ENCODE measurements at places on chromosomes 7 and 10. TPM values are rescaled to one million over a fixed set of nuclear protein-coding genes. Genes with fewer than 3 reads are reported as not detected.

DNA sequence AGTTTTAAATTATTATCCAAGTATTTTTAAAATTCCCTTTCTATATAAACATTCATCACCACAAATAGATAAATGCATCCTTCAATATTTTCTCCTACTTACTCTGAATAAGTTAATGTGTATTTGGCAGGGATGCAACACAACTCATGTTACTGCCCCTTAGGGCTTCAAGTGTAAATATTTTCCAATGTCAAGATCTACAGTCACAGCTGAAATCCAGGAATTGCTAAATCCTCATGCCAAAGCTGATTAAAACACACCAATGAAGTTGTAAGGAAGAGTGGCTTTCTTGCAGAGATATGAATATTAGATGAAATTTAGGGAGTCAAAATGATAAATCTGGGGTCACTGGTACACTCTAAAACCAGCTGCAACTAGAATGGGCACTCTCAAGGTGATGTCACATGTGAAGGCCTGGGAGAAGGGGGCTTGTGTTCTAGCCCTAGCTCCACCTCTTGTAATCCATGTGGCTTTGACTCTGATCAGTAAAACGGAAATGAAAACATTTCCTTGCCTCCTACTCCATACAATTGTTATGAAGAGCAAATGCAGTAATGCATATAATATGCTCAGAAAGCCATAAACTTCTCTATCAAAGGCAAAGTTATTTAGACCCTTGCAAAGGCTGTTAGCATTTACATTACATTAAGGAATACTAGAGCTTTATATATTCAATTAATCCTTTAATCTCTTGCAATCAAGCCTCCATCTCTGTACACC lies 228.1 kb upstream of the NFE2L3 start:
- DNase-seq = no peak

The HOXA4 gene
- not detected for total RNA-seq

GRCh38 chr7:150369748-150370501 lies 1.3 kb downstream of the REPIN1 start:
- DNase-seq = no peak

DNA sequence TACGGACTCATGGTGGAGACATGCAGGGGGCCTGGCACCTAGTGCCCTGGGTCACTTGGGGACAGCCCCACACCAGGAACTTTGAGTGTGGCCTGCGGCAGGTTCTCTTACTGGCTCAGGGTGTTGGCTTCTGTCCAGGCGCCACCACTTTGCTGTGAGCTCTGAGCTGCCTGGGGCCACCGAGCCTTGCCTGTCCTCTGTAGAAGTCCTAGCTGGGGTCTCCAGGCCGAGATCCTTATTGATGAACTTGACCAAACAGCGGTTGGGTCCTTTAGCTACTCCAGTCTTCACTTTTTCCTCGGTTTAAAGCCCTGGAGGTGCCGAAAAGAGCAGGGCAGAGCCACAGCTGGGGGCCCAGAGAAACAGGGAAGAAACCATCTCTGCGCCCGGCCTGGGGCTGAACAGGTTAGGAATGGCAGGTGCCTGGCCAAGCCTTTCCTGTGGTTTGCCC lies 41.3 kb downstream of the ZNF467 start:
- DNase-seq = no peak

GRCh38 chr7:37659971-37660565 lies 23.5 kb upstream of the GPR141 start:
- no peak for DNase-seq

The IFIT1B gene
- not detected for total RNA-seq

- DNase-seq = no peak
These were observed 88.5 kb downstream of the ST7 start for GRCh38 chr7:117041822-117042221.

DNA sequence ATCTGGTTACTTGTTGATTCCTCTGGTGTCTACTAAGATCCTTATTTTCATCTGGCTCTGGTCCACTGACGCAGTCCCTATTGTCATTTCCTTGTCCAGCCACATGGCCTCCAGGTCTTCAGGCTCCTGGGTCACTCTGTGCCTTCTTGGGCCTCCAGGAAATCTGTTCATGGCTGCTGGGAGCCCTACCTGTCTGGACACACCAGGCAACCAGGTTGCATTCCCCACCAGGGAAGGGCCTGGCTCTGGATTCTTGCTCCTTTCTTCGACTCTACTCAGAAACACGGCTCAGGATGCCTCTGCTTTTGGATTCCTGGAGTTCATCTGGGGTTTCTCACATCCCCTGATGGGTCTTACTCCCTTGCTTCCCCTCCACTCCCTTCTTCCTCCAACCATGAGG lies 8.0 kb upstream of the PPIF start:
- no peak for DNase-seq

DNA sequence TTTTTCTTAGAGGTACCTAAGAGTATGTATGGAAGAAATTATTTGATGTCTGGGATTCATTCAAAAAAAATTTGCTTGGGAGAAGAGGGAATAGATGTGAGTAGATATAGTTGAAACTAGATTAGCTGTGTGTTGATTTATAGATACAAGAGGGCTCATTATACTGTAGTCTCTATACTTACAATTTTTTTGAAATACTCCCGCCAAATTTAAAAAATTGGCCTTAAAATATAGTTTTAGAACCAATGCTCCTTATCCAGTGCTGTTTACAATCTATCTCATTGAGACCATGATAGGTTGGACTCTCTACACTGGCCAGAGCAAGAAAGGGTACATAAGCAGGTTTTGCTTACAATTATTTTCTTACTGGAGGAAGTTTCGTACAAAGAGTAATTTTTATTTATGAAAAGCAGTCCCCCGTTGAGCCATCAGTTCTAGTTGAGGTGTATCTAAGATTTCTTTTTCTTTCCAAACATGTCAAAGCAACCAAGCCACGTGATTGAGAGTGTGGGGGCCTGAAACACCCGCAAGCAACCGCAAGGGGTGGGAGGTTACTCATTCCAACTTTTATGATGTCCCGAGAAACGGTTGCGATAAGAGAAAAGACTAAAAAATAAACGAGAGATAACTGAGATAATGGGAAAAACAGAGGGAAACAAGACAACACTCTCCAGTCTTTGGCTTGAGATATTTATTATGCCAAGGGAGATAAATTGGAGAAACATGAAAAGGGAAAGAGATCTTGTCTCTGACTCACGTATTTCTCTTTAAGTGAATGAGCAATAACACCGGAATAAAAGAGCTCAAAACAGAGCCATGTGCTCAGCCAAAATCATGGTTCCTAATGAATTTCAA lies 729.2 kb downstream of the LRMDA start:
- DNase-seq = no peak

The CAMK2B gene
- total RNA-seq = 1.6 TPM

The OR2A5 gene
- not detected for total RNA-seq

The ADAM22 gene
- 1.2 TPM for total RNA-seq

- DNase-seq = peak; percentile 74
These were observed at the start of gene PRXL2A for GRCh38 chr10:80408242-80409101. Gene PRXL2A, plus strand, starts transcription at chr10:80408551. Its CDS starts 11,917 bp downstream, at chr10:80420468.

The TMEM236 gene
- total RNA-seq = 0.05 TPM

DNA sequence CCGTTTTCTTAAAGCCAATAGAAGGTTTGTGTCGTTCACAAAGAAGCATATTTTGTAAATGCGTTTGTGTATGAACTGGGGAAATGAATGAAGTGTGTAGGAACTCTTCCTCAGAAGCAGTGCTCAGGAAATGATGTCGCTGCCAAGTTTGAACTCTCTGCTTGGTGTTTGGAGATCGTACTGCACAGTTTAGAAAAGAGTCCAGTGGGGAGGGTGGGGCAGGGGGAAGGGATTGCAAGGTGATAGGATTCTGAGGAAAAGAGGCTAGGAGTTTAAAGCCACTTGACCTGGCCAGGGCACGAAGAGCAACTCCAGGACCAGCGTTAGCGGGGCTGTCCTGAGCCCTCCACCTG lies 122.2 kb downstream of the CUBN start:
- no peak for DNase-seq

DNA sequence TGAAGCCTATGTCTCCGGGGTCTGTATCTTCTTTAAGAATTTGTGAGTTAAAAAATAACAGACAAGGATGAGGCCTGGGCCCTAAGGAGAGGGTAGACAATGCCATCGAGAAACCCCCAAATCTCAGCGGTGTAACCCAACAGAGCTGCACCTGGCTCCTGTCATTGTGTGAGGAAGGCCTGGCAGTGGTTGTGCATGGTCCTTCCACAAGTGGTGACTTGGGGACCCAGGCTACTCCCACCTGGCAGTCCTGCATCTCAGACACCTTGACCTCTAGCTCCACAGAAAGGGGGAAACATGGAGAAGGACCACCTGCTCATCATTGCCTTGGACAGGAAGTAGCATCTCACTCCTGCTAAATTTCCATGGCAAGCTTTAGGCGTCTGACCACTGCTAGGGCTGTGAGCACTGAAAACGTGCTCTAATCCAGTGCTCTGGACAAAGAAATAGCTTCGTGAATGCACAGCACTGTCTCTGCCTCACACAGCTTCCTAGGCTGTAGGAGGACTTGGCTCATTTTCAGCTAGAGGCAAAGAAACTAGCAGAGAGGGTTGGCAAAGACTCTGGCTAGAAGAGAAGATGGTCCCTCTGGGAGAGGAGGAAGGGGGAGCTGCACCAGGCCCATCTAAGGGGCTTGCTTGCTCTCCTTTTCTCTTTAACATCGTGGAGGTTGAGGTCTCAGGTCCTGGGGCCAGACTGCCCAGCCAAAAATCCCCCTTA lies 273.9 kb upstream of the ZMIZ1 start:
- DNase-seq = no peak

The IFIT2 gene
- total RNA-seq = 0.87 TPM

GRCh38 chr7:85595750-85596178 lies 408.9 kb upstream of the SEMA3D start:
- DNase-seq = no peak

DNA sequence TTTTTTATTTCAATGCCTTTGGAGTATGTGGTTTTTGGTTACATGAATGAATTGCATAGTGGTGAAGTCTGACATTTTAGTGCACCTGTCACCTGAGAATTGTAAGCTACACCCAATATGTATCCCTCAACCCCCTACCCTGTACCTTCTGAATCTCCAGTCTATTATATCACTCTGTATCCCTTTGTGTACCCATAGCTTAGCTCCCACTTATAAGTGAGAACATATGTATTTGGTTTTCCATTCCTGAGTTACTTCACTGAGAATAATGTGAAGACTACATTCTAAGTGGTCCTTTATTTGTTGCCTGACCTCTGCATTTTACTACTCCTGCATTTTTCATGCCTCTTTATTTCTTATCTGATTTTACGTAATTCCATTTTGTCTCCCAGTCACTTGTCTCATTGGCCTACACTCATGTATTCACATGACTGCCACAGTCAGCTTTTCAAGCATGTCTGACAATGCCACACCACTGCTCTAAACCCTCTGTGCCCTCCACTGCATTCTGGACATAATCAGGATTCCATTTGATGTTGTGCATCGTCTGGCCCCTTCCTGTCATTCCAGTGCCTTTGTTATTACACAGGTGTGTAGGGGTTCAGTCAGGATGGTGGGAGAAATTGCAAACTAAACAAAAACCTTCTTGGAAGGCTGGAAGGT lies 1325.5 kb downstream of the XPNPEP1 start:
- DNase-seq = no peak

GRCh38 chr7:146366938-146367337 lies 250.3 kb downstream of the CNTNAP2 start:
- DNase-seq = no peak

DNA sequence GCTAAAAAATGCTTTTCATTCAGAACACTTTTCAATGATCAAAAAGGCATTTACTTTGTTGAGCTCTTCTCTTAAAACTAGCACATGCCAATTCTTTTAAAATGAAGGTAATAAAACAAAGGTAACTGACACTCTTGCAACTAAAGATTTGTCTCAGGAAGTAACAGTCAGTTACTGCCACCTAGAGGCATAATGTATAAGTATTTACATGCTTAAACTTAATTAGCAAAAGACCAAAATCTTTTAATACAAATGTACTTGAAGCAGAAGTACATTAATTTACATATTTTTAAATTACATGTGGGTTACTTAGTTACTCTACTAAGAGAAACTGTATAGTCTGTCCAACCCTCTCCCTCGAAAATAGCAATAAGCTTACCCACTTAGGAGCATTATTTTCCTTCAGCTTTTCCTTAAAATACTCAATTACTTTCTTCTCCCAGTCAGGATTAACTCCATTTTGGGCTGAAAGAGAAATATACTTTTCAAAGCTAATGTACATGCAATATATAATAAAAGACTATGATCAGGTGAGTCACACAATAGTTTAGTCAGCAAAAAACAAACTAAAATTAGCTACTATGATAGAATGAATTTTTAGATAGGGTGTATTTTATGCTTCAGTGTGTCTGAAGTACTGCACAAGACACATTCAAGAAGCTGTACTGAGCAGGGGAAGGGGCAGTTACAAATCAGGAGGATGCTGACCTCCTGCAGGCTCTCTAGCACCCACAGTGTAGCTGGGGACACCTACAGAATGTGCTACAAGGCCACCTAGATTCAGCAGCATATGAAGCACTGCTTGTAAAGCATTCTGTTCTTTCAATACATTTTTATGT lies 13.0 kb downstream of the MCMBP start:
- DNase-seq = no peak

- DNase-seq = no peak
These were observed 24.9 kb upstream of the FAM180A start for GRCh38 chr7:135773464-135773863.

DNA sequence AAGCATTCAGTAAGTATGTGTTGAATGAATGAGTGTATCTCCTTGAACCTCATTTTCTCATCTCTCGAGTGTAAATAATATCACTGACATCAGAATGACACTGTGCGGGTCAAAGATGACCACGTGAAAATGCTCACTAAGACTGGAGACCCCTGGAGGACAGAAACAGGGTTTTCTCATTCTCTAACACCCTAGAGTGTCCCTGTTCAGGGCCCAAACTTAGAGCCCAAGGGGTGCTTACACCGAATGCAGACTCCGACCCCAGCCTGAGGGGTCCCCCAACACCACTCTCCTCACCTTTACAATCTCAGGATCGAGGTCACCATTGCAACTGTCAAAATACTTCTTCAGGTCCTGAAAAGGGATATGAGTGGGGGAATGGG lies 1.4 kb downstream of the CDK5 start:
- DNase-seq = no peak

The TFEC gene
- 0.73 TPM for total RNA-seq

DNA sequence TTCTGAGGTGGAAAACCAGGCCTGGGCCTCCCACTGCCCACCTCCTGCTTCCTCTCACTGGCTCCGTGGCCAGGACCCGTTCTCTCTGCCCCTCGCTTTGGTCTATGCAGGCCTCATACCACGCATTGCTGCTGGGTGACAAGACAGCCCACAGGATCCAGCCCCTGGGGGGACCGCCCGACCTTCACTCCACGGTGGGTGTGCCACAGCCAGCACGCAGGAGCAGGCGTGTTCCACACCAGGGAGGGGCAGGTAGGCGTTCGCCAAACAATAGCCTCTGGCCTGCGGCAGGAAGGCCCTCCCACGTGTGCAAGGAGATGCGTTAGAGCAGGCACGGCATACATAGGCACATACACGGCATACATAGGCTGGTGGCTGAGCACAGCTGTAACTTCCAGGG lies 233.4 kb downstream of the WDR37 start:
- DNase-seq = no peak

DNA sequence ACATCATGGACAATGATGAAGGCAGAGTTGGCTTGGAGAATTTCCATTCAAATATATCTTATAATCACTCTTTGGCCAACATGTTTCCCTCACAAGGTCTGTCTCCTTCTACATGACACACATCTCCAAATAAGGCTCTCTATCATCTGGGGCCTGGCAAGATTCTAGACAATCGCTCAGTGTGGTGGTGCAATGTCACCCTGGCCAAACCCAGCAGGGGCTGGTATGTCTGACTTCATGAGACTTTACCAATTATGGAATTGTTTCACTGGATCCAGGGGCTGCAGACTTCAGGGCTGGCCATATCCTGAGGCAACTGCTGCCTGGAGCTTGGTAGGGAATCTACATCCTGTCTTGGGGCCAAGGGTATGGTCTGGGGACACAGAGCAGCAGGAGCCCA lies 319.0 kb downstream of the PLXNA4 start:
- no peak for DNase-seq
